ENCODE measurements at places on chromosomes 3 and 15.

- no peak for DNase-seq
Measured at GRCh38 chr15:42803436-42803835, 66.5 kb upstream of the CDAN1 start.

DNA sequence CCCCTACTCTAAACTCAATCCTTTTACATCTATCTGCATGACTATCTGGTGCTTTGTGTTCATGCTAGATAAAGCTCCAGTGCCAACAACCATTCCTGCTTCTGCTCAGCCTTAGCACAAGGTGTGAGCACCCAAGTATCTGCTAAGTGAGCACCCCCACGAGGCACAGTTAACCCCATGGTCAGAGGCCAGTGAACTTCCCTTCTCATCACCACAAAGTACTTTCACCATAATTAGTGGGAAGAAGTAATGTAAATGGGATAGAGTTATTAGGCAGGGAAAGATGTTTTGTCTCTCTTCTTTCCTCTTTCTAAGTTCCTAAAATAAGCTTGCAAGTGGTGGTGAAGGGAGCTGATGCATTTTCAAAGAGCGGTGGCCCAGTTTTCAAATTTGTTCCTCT lies 96.4 kb downstream of the ANO10 start:
- no peak for DNase-seq

GRCh38 chr3:63467392-63467791 lies 185.1 kb upstream of the SNTN start:
- no peak for DNase-seq

DNA sequence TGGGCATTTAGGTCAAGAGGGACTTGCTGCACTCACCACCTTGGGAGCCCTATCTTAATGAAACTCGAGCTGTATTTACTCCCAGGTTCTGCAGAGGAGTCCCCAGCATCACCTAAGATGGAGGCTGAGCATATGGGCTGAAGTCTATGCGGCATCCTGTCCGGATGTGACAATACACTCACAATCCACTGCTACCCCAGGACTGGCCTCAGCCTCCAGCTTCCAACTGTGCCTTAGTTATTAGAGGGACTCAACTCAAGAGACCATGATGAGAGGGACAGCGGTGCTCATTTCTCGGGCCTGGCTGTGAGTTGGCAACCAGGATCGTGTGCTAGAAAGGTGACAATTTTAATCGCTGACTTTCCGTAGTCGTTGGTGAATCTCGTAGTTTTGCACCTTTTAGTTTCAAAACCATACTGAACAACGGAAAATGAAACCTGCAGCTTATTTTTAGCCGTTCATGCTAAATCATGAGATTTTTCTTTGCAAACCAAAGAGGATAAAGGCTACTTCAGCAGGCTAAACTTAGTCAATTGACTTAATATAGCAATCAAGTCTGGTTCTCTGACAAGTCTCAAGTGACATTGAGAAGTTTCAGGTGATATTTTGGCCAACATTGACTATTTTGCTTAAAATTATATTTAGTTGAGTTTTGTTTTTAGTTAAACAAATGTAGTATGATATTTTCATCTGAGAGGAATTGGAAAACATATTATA lies 11.1 kb downstream of the ZBTB38 start:
- no peak for DNase-seq

DNA sequence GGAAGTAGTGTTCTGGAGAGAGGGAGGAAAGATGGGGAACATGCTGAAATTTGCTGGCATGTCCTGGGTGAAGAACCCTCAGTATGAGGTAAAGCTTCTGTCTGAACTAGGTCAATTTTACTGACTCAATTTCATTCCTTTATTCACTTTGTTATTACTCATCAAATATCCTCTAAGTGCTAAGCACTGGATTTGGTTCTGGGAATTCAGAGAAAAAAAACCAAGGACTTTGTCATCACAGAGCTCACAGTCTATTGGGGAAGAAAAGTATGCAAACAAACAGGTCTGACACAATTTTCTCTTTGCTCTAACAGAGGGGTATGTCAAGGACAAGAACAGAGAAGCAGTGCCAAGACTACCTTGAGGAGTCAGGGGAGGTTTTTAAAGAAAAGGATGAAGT lies 68.0 kb downstream of the TFG start:
- DNase-seq = no peak

DNA sequence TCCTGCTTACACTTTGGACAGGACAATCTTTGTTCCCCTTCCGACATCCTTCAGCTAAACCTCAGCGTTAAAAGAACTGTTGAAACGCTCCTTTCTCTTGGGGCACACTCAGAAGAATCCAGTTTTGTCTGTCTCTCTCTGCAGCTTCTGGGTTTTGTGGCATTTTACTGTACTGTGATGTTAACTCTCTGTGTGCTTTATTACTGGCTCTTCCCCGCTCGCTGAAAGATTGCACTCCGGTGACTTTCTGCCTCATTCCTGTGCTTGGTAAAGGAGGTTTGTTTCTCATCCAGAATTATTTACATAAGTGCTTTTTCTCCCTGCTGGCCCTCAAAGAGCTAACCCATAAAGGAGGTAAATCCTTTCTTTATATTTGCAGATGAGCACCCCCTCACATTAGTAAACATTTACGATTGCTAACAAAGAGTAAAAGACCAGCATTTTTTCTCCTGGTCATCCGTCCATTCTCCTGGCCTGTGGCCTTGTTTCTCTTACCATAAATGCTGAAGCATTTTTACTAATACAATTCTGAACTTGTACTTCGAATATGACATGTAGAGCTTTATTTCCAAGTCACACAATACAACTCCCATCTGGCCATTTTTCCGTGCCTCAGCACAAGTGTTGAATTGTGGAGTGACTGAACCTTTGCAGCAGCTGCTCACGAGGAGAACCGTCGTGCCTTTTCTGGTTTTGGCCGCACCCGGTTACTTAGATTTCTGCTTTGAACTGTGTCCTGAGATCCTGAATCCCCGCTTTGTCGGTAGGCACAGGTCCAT lies 69.3 kb upstream of the RPL35A start:
- DNase-seq = no peak

DNA sequence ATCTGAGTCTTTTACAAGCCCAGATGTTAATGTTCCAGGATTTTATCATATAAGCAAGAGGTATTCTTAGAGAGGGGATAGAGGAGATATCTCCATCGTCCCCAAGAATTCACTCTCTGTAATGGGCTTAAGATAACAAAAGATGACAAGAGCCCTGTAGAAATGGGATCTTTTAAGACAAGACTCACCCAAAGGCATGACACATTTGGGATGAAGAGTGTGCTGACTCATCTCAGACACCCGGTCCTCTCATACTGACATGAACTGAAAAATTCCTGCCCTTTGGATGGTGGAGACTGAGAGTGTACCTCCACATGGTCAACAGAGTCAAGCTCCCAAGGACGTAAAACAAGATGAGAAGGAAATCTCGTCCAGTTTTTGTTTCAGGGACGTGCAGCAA lies 11.0 kb downstream of the LEKR1 start:
- DNase-seq = no peak

GRCh38 chr3:139935016-139935865 lies at the start of gene CLSTN2:
CLSTN2 (plus strand) TSS chr3:139935185.
- DNase-seq = no peak

DNA sequence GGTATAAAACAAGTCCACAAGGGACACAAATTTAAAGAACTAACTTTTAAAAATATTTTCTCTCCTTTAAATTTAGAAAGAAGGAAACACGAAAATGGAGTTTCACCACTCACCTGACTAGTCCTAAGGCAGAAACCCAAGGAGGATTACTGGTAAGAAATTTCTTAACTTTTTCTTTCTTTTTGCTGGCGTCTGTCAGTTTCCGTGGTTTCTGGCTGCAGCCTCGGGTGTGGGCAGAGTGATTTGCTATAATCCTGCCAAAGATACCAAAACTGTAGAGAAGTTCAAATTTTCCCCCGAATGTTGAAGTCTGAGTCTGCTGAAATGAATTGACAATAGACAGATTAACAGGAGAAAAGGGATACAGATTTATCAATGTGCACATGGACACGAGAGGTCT lies 843.6 kb upstream of the ALCAM start:
- DNase-seq = no peak

DNA sequence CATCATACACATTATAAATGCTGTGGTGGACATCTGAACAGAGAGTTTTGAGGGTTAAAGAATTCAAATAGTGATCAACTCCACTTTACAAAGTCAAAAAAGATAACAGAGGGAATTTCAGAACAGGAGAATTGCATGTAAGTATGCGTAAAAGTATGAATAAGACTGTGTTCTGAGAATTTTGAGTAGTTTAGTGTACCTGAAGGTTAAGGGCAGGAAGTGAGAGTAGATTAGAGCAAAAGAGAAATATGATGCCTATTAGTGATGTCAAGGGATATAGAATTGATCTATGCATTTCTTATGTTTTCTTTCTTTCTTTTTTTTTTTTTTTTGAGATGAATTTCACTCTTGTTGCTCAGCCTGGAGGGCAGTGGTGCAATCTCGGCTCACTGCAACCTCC lies 53.1 kb downstream of the TP63 start:
- DNase-seq = no peak

DNA sequence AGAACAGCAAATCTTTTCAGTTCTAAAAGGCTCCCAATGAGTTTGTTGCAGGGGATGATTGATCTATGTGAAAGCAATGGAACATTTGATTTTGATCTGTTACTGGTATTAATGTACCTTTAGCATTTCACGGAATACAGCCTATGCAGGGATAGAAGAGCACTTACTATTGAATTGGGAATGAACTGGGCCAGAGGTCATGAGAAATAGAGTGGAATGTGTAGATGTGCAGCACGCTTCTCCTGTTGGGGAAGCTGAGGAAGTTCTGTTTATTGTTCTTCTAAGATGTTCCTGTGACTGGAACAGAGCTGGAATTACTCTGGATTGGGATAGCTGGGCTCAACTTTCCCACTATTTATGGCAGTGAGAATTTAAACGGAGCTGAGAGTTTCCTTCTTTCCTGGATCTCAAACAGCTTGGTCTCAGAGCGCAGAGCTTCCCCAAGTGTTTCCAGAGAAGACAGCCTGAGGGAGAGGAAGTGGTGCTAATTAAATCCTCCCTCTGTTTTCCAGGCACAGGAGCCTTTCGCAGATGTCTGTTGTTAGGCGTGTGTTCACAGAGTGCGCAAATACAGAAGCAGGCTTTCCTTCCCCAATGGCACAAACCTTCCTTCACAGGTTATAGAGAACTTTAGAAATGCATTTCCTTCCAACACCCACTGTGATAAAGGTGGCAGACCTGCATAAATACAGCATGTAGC lies 32.5 kb downstream of the TPRG1 start:
- no peak for DNase-seq

DNA sequence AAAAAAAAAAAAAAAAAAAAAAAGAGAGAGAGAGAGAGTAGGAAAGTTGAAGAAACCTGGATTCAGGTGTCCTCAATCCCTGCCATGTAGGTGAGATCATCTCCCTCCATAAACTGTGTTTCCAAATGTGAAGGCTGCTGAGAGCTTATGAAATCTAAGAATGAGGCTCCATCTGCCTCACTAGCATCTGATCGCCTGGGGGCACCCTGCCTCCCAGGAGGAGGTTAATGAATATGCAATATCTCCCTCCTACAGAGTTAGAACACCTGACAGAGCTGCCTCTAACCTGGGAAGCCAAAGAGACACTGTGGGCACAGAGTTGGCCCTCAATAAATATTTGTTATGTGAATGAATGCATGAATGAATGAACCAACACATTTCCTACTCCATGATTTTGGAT lies 23.8 kb upstream of the ZNF148 start:
- no peak for DNase-seq

- DNase-seq = no peak
Measured at GRCh38 chr3:30642849-30643361, 36.5 kb downstream of the TGFBR2 start.

GRCh38 chr3:117016378-117016777 lies 306.8 kb downstream of the TUSC7 start:
- no peak for DNase-seq

DNA sequence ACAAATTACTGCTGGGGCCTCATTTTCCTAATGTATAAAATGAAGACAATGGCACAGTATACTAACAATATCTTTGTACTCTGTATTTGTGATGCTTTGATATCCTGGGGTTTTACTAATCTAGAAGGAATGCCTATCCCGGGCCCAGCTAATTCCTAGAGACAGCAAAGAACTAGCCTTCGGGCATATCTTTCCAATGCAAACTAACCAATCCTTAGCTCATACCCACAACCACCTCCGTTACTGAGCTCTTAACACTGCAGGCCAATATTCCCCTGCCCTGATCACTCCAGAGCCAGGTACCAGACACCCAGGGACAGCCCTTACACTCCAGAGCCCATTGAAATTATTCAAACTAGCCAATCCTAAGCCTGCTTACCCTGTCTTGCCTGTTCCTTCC lies 309.0 kb downstream of the ULK4 start:
- no peak for DNase-seq

- DNase-seq = no peak
Measured at GRCh38 chr3:150055332-150055731, 84.6 kb upstream of the PFN2 start.

- no peak for DNase-seq
Measured at GRCh38 chr15:74632601-74633000, 17.0 kb downstream of the CLK3 start.

GRCh38 chr3:153961494-153961893 lies 159.7 kb upstream of the ARHGEF26 start:
- no peak for DNase-seq

- no peak for DNase-seq
Measured at GRCh38 chr3:181017690-181018089, 28.2 kb upstream of the DNAJC19 start.

GRCh38 chr15:55742927-55743728 lies at the start of gene PRTG:
PRTG (minus strand) TSS chr15:55743152; CDS start chr15:55742931, 221 bp downstream.
- DNase-seq = no peak

DNA sequence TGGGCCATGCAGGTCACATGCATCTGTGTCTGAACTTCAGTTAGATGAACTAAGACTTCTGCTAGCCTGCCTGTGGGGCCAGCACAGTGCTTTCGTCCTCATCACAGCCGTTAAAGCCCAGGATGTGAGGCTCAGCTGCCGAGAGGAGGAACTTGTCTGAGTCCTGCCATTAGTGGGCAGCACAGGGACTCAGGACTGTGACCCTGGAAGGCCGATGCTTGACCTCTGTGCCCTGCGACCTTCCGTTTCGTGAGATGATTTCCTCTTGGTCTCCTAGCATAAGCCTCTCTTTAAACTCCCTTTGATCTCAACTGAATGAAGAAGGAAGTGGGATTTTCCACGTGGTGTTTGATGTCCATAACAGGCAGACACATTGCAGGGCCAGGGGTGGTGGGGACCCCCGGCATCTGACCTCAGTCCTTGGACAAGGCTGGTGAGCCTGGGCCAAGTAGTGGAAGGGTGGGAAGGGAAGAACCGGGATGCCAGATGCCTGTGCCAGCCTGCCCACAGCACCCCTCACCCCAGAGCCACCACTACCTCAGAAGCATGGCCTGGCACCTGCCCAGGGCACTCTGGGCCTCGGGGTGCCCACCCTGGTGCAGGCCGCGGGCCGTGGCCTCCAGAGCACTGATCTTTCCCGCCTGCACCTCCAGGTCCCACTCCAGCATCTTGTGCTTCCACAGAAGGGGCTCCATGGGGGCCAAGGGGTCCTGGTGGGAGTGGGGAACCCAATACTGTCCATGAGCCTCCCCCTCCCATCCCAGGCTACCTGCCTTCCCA lies 21.6 kb downstream of the PLA2G4B start:
- no peak for DNase-seq

Data from activated naive CD8-positive, alpha-beta T cell treated with anti-CD3 and anti-CD28 coated beads, Interleukin-2, amount 50 U/mL, for 16 hours (primary cell).